ENCODE measurements at places on chromosomes 16 and 17.

GRCh38 chr16:64394061-64394460, 727.8 kb downstream of the CDH11 start:
- no peak for DNase-seq

- DNase-seq: no peak
Observed at GRCh38 chr16:89823087-89823823, 5.0 kb upstream of the SPIRE2 start.

DNA sequence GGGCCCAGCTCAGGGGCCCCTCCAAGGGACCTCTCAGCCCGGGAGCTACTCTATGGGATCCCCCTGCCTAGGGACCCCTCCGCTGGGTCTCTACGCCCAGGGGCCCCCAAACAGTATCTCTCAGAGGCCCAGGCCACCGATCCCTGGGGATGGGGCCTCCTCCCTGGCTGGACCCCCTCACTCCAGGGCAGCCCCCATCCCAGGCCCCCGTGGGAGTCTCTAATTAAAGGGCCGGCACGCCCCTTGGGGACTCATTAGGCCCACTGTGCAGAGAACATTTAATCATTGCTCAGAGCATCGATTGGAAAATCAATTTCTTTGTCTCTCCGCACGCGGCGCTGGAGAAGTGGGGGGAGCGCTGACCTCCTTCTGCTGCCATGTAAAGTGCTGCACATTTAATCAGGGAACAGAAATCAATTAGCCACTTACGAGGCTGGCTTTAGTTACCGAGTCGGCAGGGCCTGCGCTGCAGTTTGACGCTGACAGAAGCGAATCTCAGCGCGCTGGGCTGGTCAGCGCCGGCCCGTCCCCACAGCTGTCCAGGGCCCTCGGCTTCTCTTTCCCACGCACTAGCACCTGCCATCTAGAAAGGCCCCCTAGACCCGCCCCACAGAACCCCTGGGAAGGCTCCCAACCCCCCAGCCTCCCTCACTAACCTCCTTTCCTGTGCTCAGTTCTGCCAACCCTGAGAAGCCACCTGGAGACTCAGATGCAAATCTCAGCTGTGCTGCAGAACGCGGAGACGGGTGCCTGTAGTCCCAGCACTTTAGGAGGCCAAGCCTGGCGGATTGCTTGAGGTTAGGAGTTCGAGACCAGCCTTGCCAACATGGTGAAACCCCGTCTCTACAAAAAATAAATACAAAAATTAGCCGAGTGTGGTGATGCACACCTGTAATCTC, 20.2 kb upstream of the C1QL1 start:
- DNase-seq: no peak

- DNase-seq: no peak
Observed at GRCh38 chr16:28098171-28098958, 34.9 kb upstream of the GSG1L start.

- no peak for DNase-seq
Observed at GRCh38 chr16:83027973-83028372, 401.2 kb downstream of the CDH13 start.

DNA sequence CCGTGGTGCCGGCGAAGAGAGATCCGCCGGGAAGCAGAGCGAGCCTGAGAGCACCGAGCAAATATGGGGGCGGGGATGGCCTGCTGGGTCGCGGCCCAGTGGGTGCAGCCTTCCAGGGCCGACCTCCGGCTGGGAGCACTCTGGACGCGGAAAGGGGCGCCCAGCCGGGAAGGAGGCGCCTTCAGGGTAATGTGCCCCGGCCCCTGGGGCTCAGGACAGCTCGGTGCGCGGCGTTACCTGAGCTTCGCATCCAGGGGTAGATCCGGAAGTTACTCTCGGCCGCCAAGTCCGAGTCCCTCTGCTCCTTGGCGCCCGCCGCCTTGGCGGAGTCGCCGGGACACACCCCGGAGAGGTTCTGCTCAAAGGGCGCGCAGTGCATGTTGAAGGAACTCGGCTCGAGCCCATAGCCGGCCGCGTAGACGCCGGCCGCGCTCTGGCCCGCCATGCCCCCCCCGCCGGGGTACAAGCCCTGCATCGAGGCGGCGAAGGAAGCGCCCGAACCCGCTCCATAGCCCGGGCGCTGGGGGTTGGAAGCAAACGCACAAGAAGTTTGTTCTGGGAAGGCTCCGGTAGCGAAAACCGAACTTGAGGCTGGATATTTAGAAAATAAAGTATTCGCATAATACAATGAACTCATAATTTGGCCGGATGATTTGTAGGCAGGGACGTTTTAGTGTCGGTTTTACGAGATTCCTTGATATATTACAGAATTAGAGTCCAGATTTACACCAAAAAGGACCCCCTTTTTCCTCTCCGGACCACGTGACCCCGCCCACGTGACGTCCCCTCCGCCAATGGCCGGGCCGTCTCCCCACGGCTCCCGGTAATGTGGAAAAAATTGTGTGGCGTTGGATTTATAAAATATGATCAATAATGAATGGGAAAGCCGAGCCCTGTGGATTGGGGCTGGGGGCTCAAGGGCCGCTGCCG, at the start of gene HOXB7:
Gene HOXB7 (minus strand): TSS at position 736 of the 930 bp plus-strand sequence. CDS start 99 bp downstream, at position 637.
- DNase-seq: peak; percentile 82

- DNase-seq: no peak
Observed at GRCh38 chr17:14304773-14305517, 4.1 kb downstream of the HS3ST3B1 start.

DNA sequence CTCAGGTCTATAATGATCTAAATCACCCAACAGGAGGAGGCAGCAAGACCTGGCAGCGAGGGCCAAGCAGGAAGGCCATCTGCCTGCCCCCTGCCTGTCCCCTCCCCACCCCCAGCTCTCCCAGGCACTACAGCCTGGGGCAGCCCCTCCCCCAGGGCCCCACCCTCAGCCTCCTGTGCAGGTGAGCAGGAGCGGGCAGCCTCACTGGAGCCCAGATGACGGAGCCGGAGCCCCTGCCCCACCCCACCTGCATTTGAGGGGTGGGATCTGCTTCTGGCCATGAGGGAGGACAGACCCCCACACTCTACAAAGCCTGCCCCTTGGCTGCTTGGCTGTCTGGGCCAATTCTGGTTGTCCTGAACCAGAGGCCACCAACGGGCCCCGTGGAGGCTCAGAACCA, 12.4 kb upstream of the BAHCC1 start:
- DNase-seq: no peak

- DNase-seq: no peak
Observed at GRCh38 chr16:78490847-78491246, 391.4 kb downstream of the WWOX start.

GRCh38 chr16:65105171-65105570, 16.7 kb downstream of the CDH11 start:
- no peak for DNase-seq

GRCh38 chr17:45883063-45883462, 11.3 kb upstream of the MAPT start:
- no peak for DNase-seq

DNA sequence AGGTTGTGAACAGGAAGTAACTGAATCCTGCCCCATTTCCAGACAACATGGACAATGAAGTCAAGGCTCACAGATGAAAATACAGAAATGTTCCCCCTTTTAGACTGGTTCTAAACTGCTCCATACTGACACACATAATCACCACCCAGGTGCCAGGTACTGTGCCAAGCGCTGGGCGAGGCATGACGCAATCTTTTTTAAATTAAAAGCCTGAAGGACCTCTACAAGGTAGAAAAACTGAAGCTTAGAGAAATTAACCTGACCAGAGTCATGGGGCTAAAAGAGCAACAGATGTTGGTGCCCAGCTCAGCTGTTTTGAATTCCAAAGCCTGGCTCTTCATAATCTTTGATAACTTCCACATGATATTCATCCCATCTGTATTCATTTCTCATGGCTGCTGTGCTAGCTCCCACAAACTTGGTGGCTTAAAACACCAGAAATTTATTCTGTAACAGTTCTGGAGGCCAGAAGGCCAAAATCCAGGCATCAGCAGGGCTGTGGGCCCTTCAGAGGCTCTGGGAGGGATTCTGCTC, 4.9 kb upstream of the RAB11FIP4 start:
- no peak for DNase-seq

- DNase-seq: no peak
Observed at GRCh38 chr17:45734598-45734997, 49.5 kb upstream of the CRHR1 start.

- no peak for DNase-seq
Observed at GRCh38 chr16:24834459-24835335, 11.1 kb upstream of the SLC5A11 start.

GRCh38 chr17:57234739-57235092, 21.6 kb upstream of the MSI2 start:
- no peak for DNase-seq

All from activated CD4-positive, alpha-beta T cell treated with anti-CD3 and anti-CD28 coated beads, Interleukin-2, amount 50 U/mL, for 48 hours (primary cell).